KBM-7 (cell line): ENCODE measurements at places on chromosomes 5 and 9.

- no peak for DNase-seq
Observed at GRCh38 chr5:33612386-33612785, 171.6 kb downstream of the TARS1 start.

GRCh38 chr9:35736201-35736633 lies 3.8 kb downstream of the CREB3 start:
- DNase-seq: peak; percentile 82

DNA sequence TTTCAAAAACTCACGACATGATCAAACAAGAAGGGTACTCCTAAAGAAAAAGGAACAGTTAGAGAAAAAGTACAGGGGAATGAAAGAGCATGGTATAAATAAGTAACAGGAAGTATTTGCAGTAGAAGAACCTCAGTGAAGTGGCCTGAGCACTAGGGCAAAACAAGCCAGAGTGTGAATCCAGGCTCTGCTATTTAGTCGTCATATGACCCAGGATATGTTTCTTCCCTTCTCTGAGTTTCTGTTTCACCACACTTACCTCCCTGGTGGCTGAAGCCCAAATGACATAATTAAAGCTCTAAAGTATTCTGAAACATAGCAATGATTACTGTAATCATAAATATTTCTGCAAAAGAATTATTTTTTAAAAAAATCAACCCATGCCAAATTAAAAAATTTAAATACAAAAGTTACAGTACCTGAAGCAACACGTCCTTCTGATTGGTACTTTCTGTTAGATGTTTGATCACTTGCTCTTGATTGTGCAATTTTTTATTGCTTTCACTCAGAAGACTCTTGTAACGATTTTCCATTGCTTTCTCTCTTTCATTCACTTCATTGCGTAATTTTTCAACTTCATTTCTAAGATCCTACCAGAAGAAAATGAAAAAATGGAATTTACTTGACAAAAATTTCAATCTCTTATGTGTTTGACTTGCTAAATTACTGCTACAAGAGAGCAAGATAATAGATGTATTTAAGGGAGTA lies 88.9 kb downstream of the CDK5RAP2 start:
- peak; percentile 58 for DNase-seq

GRCh38 chr9:1128046-1128445 lies 77.9 kb downstream of the DMRT2 start:
- no peak for DNase-seq

GRCh38 chr5:169811023-169811422 lies 169.3 kb downstream of the INSYN2B start:
- no peak for DNase-seq

DNA sequence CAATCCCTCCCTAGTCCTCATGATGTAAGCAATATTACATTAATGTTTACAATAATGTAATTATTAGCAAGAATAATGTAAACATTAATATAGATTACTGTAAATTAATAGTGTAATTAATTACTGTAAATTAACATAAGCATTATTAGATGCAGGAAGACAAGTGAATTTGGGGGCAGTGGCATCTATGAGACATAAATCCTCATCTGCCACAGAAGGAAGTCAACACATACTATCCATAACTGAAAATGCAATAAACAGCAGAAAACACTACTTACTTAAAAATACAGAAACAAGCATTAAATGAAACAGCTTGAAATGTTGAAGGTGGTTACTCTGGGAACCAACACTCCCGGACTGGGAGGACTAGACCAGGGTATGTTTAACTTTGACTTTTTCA lies 685 bp upstream of the NIPSNAP3A start:
- no peak for DNase-seq

- DNase-seq: no peak
Observed at GRCh38 chr5:149654231-149654630, 72.9 kb downstream of the ARHGEF37 start.

GRCh38 chr5:39140558-39141168 lies 66.5 kb upstream of the RICTOR start:
- no peak for DNase-seq

DNA sequence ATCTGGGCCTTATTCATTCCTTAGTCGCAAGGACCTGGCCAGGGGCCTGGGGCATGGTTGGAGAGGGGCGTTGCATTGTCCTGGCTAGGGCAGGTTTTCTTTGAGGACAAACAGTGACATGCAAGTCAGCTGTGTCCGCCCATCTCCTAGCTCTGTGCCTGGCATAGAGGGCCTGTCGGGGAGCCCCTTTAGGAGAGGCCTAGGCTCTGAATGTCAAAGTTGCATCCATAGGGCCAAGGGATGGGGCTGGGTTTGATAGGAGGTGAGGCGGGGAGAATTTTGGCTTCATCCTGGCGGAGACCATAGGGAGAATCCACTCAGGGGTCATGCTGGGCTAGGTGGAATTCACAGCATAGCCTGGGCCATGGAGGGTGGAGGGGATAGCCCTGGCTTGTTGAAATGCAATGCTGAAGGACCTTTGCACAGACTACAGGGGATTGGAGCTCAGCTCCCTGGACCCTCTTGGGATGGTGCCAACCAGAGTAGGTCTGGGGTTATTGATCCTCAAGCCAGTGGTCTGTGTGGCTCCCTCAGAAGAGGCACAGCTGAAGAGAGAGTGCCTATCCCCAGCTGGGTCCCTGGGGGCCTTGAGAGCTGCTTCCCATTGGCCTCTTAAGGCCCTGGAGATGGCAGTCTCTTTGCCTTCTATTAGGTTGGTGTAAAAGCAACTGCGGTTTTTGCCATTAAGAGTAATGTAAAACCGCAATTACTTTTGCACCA lies 104.0 kb downstream of the RGS3 start:
- no peak for DNase-seq

- DNase-seq: no peak
Observed at GRCh38 chr9:94801234-94801633, 74.7 kb downstream of the AOPEP start.

- DNase-seq: no peak
Observed at GRCh38 chr9:128901822-128902221, 19.0 kb upstream of the PHYHD1 start.

- DNase-seq: no peak
Observed at GRCh38 chr9:1442105-1442504, 391.9 kb downstream of the DMRT2 start.

DNA sequence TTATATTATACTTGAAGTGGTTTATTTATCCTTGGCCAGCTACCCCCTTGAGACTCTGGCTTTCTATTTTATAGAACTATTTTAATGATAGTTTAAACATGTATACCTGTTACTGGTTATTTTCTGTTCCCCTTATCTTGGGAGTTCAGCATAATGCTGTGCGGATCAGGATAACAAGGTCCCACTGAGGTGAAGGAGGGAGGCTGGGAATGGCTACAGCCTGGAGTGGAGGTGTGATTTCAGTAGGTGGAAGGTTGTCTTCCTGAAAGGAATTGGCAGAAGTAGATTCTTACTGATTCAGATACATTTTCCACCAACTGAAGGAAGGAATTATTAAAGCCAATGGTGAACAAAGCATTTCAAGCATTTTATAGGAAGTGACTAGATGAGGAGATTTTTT lies 38.9 kb downstream of the PAM start:
- DNase-seq: no peak

GRCh38 chr5:166062719-166063118 lies 2228.7 kb upstream of the WWC1 start:
- no peak for DNase-seq

DNA sequence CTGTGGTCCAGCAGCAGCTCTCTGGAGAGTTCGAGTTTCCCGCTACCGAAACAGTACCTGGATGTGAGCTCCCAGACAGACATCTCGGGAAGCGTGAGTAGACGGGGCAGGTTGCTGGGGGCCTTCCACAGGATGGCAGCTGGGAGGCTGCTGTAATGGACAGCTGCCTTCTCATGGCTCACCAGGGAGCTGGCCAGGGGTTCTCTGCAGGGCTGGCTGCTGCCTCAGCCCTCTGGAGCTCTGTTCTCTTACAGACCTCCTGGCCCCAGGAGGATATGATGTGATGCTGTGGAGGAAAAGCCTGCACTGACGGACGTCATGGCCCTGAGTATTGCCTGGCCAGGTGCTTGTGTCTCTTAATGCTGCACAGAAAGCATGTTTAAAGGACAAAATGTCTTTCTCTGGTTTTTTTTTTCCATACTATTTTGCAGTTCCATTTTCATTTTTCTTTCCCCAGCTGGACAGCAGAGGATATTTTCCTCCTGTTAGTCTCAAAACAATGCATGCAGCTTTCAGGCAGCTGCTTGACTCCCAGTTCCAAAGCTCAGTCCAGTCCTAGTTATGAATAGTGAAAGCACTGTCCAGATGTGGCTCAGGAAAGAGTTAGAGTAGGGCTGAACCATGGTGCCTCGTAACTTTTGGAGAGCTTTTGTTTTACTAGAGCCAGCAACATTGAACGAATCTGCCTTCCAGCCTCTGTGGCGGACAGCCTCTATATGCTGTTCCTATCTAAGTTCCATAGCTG lies 77.5 kb upstream of the RARS1 start:
- DNase-seq: no peak

DNA sequence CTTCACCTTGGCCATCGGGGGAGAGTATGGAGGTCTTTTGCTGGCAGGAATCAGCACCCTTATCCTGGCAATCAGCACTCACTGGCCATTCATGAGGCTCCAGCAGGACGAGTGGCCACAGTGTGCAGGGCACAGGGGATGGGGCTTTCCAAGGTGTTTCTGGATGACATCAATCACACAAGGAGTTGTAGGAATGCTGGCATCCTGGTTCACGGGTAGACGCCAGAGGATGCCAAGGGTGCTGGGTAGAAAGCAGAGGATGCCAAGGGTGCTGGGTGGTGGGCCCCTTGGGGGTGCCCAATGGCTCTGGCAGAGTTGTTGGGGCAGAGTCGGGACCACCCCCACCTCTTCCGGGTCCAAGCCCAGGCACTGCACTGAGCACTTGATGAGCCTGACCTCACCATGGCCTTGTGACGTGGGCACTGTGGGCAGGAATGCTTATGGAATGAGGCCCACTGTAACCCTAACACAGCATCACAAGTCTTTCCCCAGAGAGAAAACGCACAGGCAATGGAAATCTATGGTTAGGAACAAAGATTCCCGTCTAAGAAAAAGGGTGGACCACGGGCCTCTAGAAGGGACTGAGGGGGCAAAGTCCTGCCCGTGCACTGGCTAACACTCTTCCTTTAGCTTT lies 29.1 kb downstream of the CEL start:
- DNase-seq: no peak

DNA sequence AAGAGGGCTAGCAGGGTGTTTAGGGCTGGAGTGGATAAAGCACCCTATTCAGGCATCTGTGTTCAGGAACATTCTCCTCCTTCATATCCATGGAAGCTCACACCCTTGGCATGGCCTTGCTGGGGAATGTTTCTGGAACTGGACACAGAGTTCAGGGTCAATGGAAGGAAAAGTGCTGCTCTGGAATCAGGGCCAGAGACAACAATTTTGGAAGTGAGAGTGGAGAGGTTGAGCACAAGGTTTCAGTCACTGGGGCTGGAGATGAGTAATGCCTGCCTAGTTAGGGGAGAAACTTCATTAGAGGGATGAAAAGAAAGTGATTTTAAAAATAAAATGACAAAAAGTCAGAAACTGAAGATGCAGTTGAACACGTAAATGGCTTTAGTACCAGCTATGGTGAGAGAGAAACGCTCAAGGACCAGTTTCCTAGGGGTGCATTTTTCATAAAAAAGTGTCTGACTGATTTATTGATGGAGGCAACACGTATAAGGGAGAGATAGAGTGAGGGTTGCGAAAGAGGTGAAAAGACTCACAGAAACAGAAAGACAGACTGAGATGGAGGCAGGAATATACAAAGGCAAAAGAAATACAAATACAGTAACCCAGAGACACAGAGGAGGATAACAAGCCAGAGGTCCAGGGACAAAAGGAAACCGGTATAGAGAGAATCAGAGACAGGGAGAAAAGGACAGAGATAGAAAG lies 8.0 kb upstream of the TNFSF15 start:
- no peak for DNase-seq

DNA sequence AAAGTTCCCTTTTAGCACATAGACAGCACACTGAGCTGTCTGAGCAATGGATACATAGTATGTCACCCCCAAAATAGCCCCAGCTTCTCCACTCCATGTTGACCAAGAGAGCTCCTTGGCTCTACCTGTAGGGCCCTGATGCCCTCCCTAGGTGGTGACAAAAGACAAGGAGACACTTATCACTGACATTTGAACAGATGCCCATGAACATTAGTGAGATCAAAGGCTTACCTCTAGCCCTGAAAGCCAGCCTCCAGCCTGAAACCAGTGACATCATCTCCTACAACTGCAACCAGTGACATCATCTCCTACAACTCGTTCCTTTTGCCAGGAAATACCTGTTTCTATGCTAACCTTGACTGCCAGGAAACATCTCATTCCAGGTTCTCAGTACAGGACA lies 122.7 kb downstream of the FSTL4 start:
- DNase-seq: no peak

- DNase-seq: no peak
Observed at GRCh38 chr9:88183798-88184495, 45.7 kb upstream of the SPATA31C2 start.

GRCh38 chr5:9361835-9362234 lies 184.0 kb downstream of the SEMA5A start:
- DNase-seq: peak; percentile 68

DNA sequence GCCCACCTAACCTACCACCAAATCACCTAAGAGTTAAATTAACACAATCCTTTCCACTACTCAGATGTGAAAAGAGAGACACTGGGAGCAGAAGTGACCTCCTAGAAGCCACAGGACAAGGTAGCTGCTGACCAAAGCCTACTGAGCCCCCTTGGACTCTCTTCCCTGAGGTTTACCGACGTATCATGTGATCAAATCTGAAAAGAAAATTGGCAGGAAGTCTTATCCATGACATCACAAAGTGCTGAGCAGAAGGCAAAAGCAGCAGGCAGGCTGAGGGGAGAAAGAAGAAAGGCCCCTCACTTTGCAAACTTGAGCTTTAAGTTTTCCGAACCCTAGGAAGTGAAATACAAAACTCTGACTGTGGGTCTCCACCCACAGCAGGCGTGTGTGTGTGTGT lies 11.1 kb downstream of the PRELID2 start:
- no peak for DNase-seq

DNA sequence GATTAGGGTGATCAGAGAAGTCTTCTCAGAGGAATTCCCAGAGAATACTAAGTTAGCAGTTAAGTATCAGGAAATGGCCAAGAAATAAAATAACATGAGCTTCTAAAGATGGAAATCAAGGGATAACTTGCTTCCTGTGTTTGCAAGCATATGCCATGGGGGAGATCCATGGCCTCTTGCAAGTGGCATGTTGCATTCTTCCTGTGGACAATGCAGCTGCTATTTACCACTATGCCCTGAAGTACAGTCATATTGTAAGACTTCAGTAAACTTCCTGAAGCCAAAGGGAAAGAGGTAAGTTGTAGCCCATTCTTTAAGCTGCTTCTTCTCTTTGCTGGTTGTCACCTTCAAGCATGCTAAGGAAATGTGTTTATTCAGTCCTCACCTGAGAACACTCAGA lies 154.7 kb upstream of the RUSC2 start:
- no peak for DNase-seq

DNA sequence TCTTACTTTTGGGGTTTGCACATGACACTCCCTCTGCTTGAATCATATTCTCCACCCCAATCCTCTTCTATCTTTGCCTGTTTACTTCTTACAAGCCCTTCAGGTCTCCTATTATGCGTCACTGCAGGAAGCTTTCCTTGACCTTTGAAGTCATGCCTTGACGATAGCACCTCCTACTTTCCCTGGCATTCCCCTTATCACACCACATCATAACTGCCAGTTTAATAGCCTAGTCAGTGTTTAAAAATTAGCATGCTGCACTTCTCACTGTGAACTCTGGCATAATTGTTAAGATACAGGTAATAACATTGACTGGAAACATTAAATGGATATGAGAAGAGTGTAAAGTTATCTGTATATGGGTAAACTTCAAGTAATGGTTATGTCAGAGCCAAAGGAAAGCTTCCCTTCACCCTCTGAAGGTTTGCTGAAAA lies 37.1 kb upstream of the CEP120 start:
- no peak for DNase-seq

GRCh38 chr5:135222771-135223170 lies 176.3 kb downstream of the MACROH2A1 start:
- DNase-seq: no peak
